Esophagus muscularis mucosa (tissue), 4 donors: ENCODE measurements at places on chromosomes 6 and 20. TPM values are rescaled to one million over a fixed set of nuclear protein-coding genes. Genes with fewer than 3 reads are reported as not detected.

The ARG1 gene
- total RNA-seq = not detected

DNA sequence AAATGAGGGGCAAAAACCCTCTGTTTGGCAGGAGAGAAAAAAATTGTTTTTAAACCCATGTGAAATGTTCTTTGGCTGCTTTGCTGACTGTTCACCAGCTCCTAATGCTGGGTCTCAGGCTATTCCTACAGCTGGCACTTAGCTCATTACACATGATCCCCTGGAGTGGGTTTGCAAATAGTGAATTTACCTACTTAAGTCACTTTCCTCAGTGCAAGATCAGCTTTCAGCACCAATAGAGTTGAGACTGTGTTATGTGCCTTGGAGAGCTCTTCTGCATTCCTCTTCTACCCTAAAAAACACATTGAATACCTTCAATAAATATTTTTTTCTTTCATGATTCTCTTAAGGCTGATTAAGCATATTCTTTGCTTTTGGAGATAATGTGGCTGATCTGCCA, 58.4 kb upstream of the PRDM1 start:
- DNase-seq = no peak
- H3K4me3 ChIP-seq = no peak overlapping the region
- H3K27ac ChIP-seq = no peak overlapping the region
- H3K27me3 ChIP-seq = no peaks in the 10 kb centered on the region
- no peaks in the 10 kb centered on the region for H3K4me1 ChIP-seq
- no peaks in the 10 kb centered on the region for H3K36me3 ChIP-seq

DNA sequence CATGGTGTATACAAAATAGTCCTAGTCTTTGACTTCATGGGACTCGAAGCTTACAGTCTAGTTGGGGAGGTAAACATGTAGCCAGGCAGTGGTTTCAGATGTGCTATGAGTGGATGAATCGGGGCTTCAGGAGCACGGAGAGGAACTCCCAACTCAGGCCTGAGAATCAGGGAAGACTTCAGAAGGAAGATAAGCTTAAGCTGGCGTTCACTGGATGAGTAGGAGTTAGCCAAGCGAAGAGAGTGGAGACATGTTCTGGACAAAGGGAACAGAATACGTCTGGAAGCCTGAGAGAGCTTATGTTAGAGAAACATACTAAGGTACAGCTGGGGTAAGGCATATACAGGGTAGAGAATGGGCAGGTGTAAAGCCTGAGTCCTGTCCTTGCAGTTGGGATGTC, 8.8 kb downstream of the CARMIL1 start:
- H3K4me1 ChIP-seq = no peaks in the 10 kb centered on the region
- no peak for DNase-seq
- no peaks in the 10 kb centered on the region for H3K36me3 ChIP-seq
- no peaks in the 10 kb centered on the region for H3K27me3 ChIP-seq
- H3K27ac ChIP-seq = no peak overlapping the region

The ALDH5A1 gene
- total RNA-seq = 3.3 TPM

DNA sequence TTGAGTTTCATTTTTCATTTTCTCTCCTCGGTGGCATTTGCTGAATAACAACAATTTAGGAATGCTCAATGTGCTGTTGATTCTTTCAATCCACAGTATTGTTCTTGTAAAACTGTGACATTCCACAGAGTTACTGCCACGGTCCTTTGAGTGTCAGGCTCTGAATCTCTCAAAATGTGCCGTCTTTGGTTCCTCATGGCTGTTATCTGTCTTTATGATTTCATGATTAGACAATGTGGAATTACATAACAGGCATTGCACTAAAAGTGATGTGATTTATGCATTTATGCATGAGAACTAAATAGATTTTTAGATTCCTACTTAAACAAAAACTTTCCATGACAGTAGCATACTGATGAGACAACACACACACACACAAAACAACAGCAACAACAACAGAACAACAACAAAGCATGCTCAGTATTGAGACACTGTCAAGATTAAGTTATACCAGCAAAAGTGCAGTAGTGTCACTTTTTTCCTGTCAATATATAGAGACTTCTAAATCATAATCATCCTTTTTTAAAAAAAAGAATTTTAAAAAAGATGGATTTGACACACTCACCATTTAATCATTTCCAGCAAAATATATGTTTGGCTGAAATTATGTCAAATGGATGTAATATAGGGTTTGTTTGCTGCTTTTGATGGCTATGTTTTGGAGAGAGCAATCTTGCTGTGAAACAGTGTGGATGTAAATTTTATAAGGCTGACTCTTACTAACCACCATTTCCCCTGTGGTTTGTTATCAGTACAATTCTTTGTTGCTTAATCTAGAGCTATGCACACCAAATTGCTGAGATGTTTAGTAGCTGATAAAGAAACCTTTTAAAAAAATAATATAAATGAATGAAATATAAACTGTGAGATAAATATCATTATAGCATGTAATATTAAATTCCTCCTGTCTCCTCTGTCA, 88.1 kb downstream of the SNAP25 start:
- H3K27ac ChIP-seq = no peak overlapping the region
- no peaks in the 10 kb centered on the region for H3K36me3 ChIP-seq
- no peaks in the 10 kb centered on the region for H3K27me3 ChIP-seq

DNA sequence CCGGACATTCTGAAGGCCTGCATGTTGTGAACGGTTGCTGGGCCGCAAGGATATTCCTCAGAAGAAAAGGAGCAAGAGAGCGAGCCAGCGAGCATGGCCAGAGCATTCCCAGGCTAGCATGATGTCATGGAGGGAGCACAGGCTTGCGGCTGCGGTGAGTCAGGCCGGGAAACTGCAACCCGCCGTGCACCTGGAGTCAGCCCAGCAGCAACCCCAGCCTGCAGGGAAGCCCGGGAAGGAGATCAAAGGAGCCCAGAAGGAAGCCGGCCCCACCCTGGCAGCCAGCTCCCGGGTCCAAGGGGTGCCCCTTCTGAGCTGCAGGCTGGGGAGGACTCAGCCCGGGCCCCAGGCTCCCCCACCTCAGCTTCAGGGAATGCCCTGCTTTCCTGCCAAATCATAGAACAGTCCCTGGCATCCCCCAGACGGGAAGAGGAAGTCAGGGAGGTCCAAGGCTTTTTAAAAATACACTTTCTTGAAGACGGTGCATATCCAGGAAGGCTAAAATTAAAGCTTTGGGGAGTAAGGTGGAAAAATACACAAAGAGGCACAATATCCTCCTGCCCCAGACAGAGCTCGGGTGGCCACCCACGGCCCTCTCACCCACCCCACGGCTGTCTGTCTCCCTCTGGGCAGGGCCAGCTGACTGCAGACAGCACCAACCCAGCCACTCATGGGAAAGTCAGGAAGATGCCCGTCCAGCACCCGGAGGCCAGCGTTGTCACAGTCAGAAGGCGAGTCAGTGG, 53.7 kb downstream of the BMP7 start:
- H3K27ac ChIP-seq = peak overlapping the region; percentile 16
- peaks cover 12% of the 10 kb centered on the region for H3K4me1 ChIP-seq
- DNase-seq = peak; percentile 93
- H3K36me3 ChIP-seq = no peaks in the 10 kb centered on the region
- no peaks in the 10 kb centered on the region for H3K27me3 ChIP-seq

DNA sequence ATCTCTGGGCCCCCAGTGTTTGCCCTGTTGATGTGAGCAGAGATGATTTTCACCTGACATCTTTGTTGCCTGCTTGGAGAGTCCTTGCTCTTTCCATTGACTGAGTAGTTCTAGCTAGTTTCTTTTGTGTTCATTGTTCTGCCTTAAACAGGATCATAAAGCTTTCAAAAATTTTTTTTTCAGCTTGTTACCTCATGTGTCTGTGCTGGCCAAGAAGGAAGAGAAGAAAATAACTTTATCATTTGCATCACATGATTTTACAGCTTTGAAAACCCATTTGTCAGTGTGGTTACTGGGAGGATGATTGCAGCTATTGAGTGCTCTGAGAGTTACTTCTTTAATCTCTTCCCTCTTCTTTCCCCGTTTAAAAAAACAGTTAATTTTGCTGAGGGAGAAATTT, 16.0 kb downstream of the FOXO3 start:
- DNase-seq = no peak
- H3K36me3 ChIP-seq = peaks cover 18% of the 10 kb centered on the region
- H3K27me3 ChIP-seq = no peaks in the 10 kb centered on the region
- H3K4me1 ChIP-seq = peaks cover 94% of the 10 kb centered on the region

The PTCHD4 gene
- 1.7 TPM for total RNA-seq

The BTN1A1 gene
- not detected for total RNA-seq

GRCh38 chr6:79607000-79607399, 24.1 kb upstream of the SH3BGRL2 start:
- DNase-seq = no peak
- no peaks in the 10 kb centered on the region for H3K27me3 ChIP-seq
- H3K4me1 ChIP-seq = no peaks in the 10 kb centered on the region
- H3K27ac ChIP-seq = no peak overlapping the region

The SF3B5 gene
- total RNA-seq = 101 TPM

GRCh38 chr6:67358241-67358640, 1276.8 kb upstream of the ADGRB3 start:
- no peaks in the 10 kb centered on the region for H3K27me3 ChIP-seq
- no peak overlapping the region for H3K4me3 ChIP-seq
- no peak for DNase-seq
- H3K4me1 ChIP-seq = no peaks in the 10 kb centered on the region
- H3K27ac ChIP-seq = no peak overlapping the region

- H3K36me3 ChIP-seq = peaks cover 49% of the 10 kb centered on the region
- no peaks in the 10 kb centered on the region for H3K4me1 ChIP-seq
- no peak overlapping the region for H3K27ac ChIP-seq
- no peak overlapping the region for H3K4me3 ChIP-seq
- no peak for DNase-seq
These were observed 67.6 kb upstream of the MPC1 start for GRCh38 chr6:166450167-166450873.

- H3K27ac ChIP-seq = no peak overlapping the region
- H3K27me3 ChIP-seq = no peaks in the 10 kb centered on the region
- no peak overlapping the region for H3K4me3 ChIP-seq
- H3K4me1 ChIP-seq = peaks cover 26% of the 10 kb centered on the region
- no peak for DNase-seq
These were observed 7.6 kb upstream of the FAM83C start for GRCh38 chr20:35299780-35300179.

DNA sequence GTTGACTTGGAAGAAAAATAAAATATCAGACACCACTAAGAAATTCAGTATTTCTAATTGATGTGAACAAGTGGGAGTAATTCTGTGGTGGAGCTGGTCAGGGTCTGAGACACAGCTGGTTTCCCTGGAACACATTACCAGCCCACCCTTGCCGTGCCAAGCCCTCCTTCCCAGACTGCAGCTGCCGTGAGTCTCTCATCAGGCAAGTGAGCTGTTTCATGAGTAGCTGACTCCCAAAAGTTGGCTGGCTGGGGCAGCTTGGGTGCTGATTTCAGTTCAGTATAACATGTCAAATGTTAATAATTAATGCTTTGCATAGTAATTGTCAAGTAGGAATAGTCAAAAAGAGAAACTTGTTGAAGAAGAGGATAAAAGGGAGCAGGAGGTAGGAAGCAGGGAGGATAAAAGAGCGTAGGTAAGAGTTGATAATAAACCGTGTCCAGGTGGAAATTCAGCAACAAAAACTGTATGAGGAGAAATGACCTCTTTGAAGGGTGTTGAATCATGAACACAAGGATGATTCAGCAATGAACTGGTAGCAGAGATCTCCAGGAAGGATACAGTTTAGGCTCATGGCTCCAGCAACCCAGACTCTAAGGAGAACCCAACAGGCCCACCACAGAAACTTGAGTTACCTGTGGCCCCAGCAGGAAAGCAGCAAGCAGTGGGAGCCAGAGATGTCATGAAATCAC, 110.9 kb upstream of the SSTR4 start:
- peaks cover 8% of the 10 kb centered on the region for H3K4me1 ChIP-seq
- no peak for DNase-seq
- H3K4me3 ChIP-seq = no peak overlapping the region
- no peaks in the 10 kb centered on the region for H3K36me3 ChIP-seq
- peaks cover 9% of the 10 kb centered on the region for H3K27me3 ChIP-seq

GRCh38 chr20:34318609-34319443, 15.7 kb upstream of the AHCY start:
- DNase-seq = no peak
- no peaks in the 10 kb centered on the region for H3K4me1 ChIP-seq
- H3K36me3 ChIP-seq = no peaks in the 10 kb centered on the region

- no peak for DNase-seq
- no peaks in the 10 kb centered on the region for H3K36me3 ChIP-seq
- H3K27ac ChIP-seq = no peak overlapping the region
- H3K27me3 ChIP-seq = peaks cover 11% of the 10 kb centered on the region
- H3K4me3 ChIP-seq = no peak overlapping the region
- H3K4me1 ChIP-seq = peaks cover 3% of the 10 kb centered on the region
These were observed 82.2 kb downstream of the GRM4 start for GRCh38 chr6:34063651-34064050.

- H3K27me3 ChIP-seq = no peaks in the 10 kb centered on the region
- no peak overlapping the region for H3K27ac ChIP-seq
- no peak for DNase-seq
- no peak overlapping the region for H3K4me3 ChIP-seq
- no peaks in the 10 kb centered on the region for H3K4me1 ChIP-seq
These were observed 123.3 kb downstream of the TBC1D32 start for GRCh38 chr6:121210943-121211342.

GRCh38 chr6:35343092-35343834, 905 bp downstream of the PPARD start:
- H3K27ac ChIP-seq = peak overlapping the region; percentile 91
- peaks cover 21% of the 10 kb centered on the region for H3K36me3 ChIP-seq
- DNase-seq = no peak
- H3K4me1 ChIP-seq = peaks cover 29% of the 10 kb centered on the region

The SLC16A10 gene
- 0.45 TPM for total RNA-seq

DNA sequence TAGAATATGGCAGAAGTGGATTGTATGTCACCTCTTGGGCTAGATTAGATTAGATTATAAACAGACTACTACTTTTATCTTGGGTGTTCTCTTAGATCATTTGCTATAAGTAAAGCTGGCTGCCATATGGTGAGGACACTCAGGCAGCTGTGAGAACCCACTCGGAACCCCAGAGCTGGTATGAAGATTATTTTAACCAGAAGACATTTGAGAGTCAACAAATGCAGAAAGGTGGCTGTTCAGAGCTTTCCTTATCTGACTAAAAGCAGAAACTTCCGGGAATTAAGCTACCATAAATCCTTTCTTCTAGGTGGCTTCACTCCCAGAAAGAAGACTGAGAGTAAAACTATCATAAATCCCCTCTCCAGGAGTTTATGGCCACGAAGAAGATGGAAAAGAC, 91.9 kb downstream of the RNGTT start:
- H3K4me3 ChIP-seq = no peak overlapping the region
- no peak for DNase-seq
- peaks cover 5% of the 10 kb centered on the region for H3K4me1 ChIP-seq
- H3K36me3 ChIP-seq = no peaks in the 10 kb centered on the region

DNA sequence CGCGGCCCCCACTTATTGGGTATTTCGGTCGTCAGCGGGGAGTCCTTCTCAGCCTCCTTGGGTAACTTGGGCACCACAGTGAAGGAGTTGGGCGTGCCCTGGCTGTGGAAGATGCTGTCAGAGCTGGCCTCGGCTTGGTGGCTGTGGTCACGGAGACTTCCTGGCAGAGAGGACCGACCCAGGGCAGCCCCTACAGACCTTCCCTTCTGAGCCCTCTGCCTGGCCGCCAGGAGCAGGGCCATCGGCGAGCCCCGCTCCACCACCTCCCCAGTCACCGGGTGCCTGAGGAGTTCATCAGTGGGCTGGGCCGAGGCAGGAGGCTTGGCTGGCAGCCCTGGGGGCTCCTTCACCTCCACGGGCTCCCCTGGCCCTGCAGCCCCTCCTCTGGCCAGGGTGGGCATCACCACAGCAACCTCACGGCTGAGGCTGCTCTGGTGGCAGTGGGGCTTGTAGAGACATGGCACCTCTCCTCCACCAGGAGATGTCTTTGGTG, 37.2 kb downstream of the C6orf132 start:
- H3K4me3 ChIP-seq = peak overlapping the region; percentile 52
- peaks cover 47% of the 10 kb centered on the region for H3K27me3 ChIP-seq
- no peaks in the 10 kb centered on the region for H3K36me3 ChIP-seq
- peaks cover 22% of the 10 kb centered on the region for H3K4me1 ChIP-seq
- H3K27ac ChIP-seq = peak overlapping the region; percentile 48
